ENCODE measurements at places on chromosomes 12 and 14.
A peak's percentile ranks its signal among the peaks of the same experiment; 100 is the strongest.

GRCh38 chr12:52248541-52249461 is 15.8 kb downstream of the KRT7 start:
- DNase-seq, result no peak

- peak; percentile 51 for DNase-seq
Observed at GRCh38 chr12:54411391-54412241, 7.5 kb downstream of the ITGA5 start.

DNA sequence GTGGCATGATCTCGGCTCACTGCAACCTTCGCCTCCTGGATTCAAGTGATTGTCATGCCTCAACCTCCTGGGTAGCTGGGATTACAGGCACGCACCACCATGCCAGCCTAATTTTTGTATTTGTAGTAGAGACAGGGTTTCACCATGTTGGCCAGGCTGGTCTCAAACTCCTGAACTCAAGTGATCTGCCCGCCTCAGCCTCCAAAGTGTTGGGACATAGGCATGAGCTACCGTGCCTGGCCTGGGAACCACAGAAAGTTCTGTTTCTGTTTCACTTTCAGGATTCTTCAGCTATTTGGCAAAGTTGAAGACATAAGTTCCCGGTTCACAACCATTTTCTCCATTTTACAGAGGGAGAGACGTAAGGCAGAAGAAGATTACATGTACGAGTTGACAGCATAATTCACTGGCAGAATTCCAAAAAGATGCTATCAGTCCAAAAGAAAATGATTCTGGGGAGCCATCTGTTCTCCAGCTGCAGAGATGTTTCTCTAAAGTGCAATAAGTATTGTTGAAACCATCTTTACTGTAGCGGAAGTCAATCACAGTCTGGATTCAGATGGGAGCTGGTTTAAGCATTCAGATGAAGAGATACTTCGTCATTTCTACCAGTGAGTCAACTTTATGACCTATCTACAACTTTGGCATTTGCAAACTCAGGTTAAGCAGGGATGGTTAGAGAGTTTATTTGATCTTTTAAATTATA is 8.1 kb upstream of the RNF34 start:
- DNase-seq, result peak; percentile 24

DNA sequence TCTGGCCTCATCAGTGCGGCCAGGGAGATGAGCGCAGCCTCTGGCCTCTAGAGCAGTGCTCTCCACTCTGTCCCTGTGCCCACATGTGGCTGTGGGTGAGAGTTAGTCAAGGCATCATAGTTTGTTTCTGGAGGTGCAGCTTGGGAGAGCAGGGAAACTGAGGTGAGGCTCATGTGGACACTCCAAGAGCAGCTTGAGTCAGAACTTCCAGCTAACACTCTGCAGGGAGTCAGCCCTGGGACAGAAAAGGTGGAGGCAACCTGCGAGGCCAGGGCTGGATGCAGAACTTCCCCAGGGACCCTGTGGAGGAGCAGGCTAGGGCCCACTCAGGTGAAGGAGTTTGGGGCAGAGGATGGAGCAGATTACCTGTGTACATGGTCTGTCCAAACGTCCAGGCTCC is 10.8 kb downstream of the ISCA2 start:
- no peak for DNase-seq

GRCh38 chr12:1858456-1858855 is 38.1 kb downstream of the LRTM2 start:
- no peak for DNase-seq

GRCh38 chr14:33551963-33552362 is 398.9 kb downstream of the EGLN3 start:
- DNase-seq, result no peak

DNA sequence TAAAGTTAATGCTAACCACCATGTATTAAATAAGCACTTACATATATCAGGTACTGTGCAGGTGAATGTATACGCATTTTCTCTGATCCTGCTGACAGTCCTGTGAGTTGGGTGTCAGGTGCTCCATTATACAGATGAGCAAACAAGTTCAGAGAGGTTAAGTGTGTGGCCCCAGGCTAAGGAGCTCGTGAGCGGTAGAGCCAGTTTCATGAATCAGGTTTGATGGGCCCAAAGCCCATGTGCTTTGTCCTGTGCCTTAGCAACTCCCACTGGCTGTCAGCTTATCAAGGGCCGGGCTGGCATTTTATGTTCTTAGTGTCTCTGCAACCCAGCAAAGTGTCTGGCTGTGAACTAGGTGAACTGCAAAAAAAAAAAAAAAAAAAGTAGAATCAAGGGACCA is 701.2 kb upstream of the TBX3 start:
- DNase-seq, result no peak

GRCh38 chr12:9701380-9702154 is 31.3 kb downstream of the CLECL1 start:
- no peak for DNase-seq

Data from stimulated activated CD4-positive, alpha-beta T cell treated with anti-CD3 and anti-CD28 coated beads, Interleukin-4, amount 100 ng/mL, for 48 hours (primary cell).